Renal cortical epithelial cell (primary cell): ENCODE measurements at places on chromosomes 5 and 9.
A peak's percentile ranks its signal among the peaks of the same experiment; 100 is the strongest.

GRCh38 chr9:134962065-134962972 lies 44.6 kb upstream of the FCN1 start:
- DNase-seq: no peak

GRCh38 chr5:169717288-169717687 lies 80.2 kb downstream of the DOCK2 start:
- peak; percentile 93 for DNase-seq

GRCh38 chr5:135265497-135266302 lies 133.3 kb downstream of the MACROH2A1 start:
- no peak for DNase-seq

DNA sequence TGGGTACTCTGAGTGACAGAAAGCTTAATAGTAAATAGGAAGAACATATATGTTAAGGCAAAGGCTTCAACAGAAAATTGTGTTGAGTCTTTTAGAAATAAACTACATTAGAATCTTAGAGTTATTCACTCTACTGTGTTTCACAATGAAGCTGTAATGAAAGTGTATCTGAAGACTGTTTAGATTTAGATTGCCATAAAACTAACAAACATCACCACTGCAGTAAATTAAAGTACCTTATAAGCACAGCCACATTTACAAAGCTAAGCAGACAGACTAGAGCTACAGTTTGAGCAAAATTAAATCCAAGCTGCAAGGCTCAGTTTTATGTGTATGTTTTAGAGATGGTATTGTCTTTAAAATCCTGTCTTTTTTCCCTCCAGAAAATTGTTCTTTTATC lies 172.4 kb downstream of the PBX3 start:
- no peak for DNase-seq

- no peak for DNase-seq
Measured at GRCh38 chr5:59586841-59587240, 306.7 kb downstream of the PDE4D start.

DNA sequence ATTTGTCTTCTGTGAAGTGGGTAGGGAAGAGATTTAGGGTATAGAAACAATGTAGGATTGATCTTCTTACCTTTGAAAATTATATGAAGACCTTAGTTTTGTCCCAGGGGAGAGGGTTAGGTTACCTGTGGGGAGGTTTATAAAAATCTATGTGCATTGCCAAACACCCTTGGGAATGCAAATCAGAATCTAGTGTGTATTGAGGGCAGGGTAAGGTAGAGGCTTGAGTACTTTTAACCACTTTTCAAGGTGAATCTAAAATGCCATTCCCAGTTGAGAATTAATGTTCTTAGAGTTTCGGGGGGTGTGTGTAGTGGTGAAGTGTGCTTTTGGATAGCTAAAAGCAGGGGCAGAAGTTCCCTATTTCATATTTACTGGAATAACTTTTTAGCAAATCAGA lies 288.4 kb downstream of the CD180 start:
- no peak for DNase-seq

DNA sequence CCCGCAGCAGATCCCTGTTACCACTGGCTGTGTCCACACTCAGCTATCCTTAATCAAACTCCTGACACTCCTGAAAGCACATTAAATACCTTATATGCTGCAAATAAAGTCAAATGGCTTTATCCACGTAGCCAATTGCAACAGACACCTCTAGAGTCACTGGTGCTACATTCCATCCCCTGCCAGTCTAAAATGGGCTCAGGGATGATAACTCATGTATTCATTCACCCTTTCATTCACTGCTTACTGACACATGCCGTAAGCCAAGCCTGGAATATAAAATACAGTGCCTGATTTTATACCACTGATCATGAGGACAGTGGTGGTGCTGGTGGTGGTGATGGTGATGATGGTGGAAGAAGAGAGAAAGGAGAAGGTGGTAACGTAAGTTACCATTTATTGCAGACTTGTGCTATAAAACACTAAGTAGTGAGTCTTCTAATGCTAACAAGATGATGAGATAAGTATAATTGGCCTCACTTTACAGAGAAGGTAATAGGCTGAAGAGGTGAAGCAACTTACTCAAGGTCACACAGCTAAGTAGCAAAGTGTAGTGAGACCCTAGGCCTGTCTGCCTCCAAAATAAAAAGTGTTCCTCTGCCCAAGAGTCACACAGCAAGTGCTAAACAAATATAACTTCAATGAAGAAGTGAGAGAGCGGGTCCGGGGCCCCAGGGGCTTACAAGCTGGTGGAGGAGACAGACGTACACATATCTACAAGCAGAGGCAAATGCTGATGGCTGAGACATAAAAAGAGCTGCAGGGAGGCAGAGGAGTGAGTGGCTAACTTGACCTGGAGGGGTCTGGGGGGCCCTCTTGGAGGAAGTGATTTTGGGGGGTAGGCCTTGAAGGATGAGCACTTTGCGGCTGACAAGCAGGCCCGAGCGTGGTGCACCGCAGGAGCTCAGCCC lies 1.2 kb downstream of the TTLL11 start:
- DNase-seq: no peak

GRCh38 chr5:111425205-111425604 lies 87.1 kb downstream of the STARD4 start:
- no peak for DNase-seq

DNA sequence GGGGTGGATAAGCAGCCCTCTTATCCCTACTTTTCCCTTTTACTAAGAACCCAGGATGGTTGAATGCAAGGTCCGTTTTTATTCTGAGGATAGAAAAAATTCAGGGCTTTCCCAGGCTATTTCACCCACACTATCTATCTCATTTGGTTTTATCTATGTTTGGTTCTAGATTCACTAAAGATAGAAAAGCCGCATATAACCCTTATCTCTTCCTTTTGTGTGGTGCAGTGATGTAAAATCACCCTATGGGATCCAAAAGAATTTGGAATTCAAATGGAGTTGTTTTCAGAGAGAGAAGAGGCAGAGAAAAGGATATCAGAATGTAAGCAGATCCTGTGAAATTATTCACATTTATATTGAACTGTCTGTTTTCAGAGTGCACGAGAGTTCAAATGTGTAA lies 236.3 kb upstream of the RFX3 start:
- no peak for DNase-seq

DNA sequence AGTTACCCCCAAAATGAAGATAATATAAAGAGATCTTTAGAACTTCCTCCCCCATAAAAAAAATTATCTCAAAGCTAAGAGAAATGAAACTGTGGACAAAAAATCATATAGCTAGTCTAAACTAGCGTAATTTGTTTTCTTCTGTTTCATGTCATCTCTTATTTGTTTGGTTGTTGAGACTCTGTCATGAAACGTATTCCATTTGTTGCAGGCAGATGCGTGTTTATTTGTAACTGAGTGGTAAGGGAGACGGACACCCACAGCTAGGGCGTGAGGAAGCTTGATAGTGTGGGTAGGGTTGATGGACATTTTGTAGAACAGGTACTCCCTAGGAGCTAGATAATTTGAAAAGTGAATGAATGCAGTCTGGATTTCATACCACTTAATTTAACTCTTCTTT lies 41.9 kb downstream of the OSTF1 start:
- DNase-seq: no peak

- DNase-seq: no peak
Measured at GRCh38 chr5:138240650-138241385, 27.7 kb upstream of the CDC23 start.

DNA sequence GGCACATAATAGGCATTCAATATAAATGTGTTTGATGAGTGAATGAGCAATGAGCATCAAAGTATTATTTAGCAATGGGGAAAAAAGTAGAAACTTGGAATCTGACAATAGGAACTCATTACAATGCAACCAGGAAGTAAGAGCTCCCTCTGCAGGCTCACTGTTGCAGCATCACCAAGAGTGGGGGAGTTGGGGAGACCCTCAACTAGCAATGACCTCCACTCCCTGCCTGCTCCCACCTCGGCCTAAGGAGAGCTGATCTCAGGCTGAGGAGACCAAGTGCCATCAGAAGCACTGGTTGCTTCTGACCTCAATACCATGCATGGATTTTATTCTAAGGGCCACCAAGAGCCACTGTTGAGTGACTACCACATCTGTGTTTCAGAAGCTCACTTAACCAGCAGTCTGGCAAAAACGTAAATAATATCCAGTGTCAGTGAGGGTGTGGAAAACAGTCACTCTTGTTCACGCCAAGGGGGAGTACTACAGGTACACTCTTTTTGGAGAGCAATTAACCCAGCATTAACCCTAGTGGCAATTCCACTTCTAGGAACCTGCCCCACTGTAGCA lies 8.0 kb downstream of the VDAC1 start:
- no peak for DNase-seq

GRCh38 chr5:177370488-177371119 lies 12.9 kb downstream of the RGS14 start:
- DNase-seq: peak; percentile 91

- DNase-seq: peak; percentile 22
Measured at GRCh38 chr9:21931428-21931827, 62.8 kb downstream of the CDKN2A start.

DNA sequence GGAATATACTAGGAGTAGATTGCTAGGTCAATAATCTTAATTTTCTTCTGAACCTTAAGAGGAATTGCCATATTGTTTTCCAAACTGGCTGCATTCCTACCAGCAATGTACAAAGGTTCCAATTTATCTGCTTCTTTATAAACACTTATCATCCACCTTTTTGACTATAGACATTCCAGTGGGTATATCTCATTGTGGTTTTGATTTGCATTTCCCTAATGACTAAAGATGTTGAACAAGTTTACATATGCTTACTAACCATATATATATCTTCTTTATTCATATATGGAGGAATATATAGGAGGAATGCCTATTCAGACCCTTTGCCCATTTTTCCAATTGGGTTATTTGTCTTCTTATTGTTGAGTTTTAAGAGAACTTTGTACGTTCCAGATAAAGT lies 7.6 kb downstream of the DNAJC18 start:
- DNase-seq: no peak

DNA sequence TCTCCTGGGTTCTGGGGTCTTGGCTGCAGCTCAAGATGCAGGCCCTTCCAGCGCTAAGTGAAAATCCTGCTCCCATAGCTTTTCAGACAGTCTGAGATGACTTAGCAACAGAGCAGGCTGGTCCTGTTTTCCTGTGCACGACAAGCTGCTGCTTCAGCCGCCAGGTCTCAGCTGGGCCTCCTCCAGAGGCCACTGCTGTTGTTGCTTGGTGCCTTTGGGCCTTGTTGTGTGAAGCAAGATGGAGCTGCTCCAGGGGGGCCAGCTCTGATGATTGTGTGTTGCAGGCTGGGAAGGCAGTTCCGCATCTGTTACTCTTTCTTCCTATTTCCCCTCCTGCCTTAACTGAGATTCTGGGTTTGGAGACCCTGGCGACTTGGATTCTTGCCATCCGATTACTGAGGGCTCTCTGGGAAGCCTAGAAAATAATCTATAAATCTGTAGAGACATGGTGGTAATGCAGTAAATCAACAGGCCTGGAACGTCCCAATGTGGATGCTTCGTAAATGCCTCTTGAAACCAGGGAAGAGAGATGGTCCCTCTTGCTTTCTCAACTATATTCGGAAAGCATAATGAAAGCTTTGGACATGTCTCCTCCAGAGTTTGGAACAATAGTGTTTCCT lies 3.2 kb downstream of the MAP1B start:
- DNase-seq: no peak

DNA sequence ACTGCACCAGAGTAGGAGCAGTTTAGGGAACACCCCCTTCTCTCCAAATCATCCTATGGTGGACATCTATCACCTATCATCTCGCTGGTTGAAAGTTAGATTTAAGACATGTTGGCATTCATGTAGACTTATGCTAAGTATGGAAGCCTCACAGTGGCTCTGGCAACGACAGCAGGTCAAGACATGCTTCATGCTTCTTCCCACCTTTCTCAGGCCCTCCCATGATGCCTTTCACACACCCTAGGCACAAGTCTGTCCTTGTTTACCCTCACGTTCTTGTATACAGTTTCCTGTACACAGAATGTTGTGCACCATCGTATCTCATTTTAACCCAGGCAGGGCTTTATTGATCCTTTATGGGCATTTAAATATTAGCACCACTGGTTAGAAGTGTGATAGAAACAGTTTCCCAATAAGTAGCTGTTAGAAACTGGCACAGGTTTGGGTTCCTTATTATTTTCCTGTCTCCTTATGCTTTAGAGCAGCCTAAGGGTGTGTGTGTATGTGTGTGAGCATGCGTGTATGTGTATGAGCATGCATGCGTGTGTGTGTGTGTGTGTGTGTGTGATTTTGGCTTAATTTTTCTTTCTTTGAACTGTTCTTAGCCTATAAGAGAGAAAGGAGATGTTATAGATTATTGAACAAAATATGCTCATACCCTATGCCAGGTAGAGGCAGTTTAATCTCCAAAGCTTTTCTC lies 160.6 kb downstream of the NTRK2 start:
- DNase-seq: no peak

DNA sequence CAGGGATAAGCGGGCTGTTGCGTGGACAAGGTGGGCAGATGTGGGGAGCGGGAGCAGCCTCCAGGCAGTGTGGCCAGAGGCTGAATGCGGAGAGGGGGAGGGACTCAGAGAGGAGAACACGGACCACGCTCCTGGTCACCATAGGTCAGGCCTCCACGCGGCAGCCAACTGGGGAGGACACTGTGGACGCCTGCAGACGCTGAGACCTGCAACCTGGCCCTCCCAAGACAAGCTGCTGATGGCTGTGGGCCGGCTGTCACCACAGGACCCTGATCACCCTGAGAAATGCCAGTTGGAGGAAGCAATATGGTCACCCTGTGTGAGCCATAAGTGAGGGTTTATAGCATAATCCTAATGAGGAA lies 16.8 kb downstream of the LPCAT1 start:
- no peak for DNase-seq

- DNase-seq: no peak
Measured at GRCh38 chr5:94944160-94944559, 325.7 kb downstream of the SLF1 start.

GRCh38 chr9:105710638-105711037 lies 16.3 kb downstream of the TMEM38B start:
- DNase-seq: no peak

DNA sequence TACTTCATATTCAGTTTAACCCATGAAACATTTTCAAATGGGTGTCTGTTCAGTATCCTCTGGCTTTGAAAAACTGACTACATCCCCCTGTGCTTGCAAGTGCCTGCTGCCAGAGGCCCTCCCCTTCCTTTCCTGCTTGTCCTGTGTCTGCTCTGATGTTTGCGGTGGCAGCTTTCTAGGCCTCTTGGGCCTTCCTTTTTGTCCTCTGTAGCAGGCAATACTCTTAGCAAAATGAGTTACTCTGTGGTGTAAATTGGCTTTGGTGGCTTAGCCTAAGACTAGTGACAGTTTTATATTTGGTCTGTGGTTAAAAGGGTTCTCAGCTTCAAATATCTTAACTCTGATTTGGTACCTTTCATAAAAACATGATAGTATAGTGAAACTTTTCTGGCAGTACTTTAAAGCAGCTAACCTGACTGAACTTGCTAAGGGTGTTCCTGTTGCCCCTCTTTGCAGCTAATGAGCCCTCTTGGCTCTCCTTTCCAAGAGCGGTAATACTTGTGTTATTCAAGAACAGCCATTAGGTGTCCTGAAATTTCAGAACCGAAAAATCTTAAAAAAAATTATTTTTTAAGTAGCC lies 76.6 kb downstream of the GOLM1 start:
- no peak for DNase-seq
